ENCODE measurements at places on chromosomes 1 and 21.

- DNase-seq = peak; percentile 63
These were observed 16.0 kb upstream of the PIGV start for GRCh38 chr1:26771643-26772321.

- no peak for DNase-seq
These were observed 13.2 kb downstream of the MYBPH start for GRCh38 chr1:203162403-203162802.

DNA sequence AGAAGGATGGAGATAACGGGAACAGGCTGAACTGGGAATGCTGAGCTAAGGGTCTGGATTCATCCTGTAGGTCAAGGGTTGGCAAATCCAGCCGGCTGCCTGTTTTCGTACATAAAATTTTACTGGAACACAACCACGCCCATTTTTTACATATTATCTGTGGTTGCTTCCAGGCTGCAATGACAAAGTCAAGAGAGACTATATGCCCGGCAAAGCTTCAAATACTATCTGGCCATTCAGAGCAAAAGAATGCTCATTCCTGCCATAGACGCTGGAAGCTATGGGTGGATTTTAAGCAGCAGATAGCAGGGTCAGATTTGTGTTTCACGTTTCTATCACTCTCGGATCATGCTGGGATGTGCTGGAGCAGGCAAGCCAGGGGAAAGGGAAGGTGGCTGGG is 137.9 kb upstream of the EDN2 start:
- DNase-seq = no peak

- DNase-seq = no peak
These were observed 7.3 kb downstream of the RNU5D-1 start for GRCh38 chr1:44723496-44724295.

DNA sequence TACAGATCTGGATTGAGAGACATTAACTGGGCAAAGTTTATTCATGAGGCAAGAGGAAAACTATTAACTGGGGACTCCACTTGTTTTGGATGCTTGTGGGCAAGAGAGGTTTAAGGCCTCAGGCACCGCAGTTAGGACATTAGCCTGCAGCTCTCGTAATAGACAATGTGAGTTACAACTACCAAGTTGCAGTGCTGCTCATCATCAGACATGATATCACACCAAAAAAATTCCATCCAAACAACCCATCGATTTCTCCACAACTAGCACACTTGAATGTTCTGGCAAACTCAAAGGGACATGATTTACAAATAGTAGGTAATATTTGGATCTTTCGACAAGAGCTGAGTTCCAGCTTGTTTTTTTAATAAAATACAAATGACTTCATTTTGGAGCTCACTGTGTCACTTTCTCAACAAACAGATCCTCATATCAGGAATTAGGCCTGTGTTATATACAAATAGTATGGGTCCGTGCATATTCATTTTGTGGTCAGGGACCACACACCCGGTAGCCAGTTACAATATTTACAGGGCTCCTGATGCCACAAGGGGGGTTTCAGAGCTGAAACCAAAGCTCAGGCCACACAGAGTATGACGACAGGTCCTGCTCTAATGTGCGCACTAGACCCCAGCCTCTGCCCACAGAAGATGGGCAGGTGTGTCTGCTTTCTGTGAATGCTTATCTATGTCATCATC is 128.0 kb downstream of the TGFBR3 start:
- DNase-seq = no peak

DNA sequence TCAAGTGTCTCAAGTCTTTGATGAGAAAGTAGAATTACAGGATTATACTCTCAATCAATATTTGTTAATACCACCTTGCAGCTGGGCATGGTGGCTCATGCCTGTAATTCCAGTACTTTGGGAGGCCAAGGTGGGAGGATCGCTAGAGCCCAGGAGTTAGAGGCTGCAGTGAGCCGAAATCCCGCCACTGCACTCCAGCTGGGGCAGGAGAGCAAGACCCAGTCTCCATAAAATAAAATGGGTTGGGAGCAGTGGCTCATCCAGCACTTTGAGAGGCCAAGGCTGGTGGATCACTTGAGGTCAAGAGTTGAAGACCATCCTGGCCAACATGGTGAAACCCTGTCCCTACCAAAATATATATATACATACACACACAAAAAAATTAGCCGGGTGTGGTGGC is 1.2 kb upstream of the NCMAP start:
- DNase-seq = no peak

DNA sequence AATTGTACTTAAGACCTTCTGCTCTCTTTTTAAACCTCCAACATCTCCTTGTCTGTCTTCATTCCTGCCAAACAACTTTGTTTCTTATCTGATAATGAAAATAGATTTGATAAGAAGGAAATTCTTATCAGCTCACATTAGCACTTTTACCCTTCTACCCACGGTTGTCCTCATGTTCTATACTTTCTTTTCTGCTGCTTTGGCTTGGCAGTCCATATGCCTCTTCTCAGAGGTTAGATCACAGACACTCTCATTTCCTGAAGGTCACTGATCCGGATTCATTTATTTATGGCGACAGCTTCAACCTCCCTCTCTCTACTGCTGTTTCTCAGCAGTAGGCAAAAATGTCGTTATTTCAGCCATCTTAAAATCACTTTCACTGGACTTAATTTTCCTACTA is 2015.8 kb downstream of the NCAM2 start:
- DNase-seq = no peak

GRCh38 chr1:152397474-152397873 is 16.6 kb downstream of the CRNN start:
- DNase-seq = no peak

- DNase-seq = no peak
These were observed 872 bp downstream of the BRINP2 start for GRCh38 chr1:177171536-177172123.

- peak; percentile 47 for DNase-seq
These were observed 27.9 kb downstream of the RGS5 start for GRCh38 chr1:163174524-163175437.

- DNase-seq = no peak
These were observed 1.4 kb downstream of the KLHDC7A start for GRCh38 chr1:18481921-18482701.

DNA sequence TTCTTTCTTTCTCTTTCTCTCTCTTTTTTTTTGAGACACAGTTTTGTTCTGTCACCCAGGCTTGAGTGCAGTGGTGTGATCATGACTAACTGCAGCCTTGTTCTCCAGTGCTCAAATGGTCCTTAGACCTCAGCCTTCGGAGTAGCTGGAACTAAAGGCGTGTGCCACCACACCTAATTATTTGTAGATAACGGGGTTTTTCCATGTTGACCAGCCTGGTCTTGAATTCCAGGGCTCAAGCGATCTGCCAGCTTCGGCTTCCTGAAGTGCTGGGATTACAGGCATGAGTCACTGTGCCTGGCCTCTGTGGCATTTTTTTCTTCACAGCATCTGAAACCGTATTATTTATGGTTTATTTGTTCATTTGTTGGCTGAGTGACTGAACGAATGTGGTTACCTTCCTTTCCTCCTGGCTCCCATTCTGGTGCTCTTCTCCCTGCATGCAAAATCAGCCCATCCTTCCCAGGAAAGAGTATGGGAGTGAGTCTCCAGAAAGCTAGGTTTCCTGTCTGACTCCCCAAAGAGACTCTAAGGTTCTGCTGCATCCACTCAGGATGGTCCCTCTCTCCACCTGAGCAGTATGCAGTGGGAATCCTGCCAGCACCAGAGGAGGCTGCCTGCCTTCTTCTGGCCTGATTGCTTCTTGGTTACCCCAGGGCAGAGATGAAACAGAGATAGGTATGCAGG is 155.0 kb upstream of the BEND5 start:
- DNase-seq = peak; percentile 64

DNA sequence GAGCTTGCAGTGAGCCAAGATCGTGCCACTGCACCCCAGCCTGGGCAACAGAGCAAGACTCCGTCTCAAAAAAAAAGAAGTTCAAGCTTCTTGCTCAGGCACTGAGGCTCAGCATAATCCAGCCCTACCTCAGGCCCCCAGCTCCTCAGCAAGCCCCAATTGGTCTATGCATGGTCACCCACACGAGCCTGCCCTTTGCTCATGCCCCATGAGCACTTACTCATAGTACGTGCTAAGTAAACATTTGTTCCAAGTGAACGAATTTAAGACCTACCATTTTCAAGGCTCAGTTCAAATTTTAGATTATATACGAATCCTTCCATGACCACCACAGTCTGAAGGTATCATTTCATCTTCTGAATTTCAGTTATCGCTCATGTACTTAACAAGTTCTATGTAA is 4.3 kb downstream of the PDZK1 start:
- DNase-seq = no peak

GRCh38 chr1:185376840-185377635 is 60.0 kb upstream of the IVNS1ABP start:
- DNase-seq = no peak

DNA sequence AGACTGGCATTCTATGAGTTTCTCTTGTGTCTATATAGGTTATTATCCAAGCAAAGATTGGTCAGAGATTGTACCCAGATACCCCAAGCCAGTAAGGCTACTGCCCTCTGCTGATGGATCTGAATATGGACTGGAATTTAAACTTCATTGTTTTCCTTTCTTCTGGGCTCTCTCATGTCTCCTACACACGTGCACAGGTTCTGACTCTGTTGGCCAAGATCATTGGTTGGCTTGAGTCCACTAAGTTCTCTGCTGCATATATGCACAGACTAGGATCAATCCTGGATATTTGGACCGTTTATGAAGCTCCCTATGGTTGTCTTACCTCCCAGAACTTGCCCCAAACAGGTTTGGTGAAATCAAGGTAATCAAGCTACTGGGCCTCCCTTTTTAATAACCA is 69.7 kb downstream of the CC2D1B start:
- DNase-seq = peak; percentile 51

- DNase-seq = no peak
These were observed 90.0 kb upstream of the TLR5 start for GRCh38 chr1:223233019-223233409.

- DNase-seq = no peak
These were observed 110.4 kb downstream of the KCND3 start for GRCh38 chr1:111879081-111879480.

DNA sequence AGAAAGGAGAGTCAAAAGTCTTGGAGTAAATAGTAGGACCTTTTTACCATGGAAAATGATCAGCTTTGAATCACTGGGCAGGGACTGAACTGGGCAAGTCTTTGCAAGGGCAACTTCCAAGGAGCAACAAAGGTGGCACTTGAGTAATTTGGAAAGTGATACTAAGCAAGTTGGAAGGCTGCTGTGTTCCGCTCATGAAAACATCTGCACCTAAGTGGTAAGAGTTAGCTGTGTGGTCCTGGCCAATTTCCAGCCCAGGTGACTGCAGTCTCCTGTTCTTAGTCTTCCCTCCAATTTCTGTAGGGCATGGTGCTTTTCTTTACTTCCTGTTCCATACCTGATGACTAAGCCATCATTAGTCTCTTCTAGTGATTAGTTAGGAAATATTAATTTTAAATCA is 35.5 kb upstream of the PRDM2 start:
- DNase-seq = no peak

DNA sequence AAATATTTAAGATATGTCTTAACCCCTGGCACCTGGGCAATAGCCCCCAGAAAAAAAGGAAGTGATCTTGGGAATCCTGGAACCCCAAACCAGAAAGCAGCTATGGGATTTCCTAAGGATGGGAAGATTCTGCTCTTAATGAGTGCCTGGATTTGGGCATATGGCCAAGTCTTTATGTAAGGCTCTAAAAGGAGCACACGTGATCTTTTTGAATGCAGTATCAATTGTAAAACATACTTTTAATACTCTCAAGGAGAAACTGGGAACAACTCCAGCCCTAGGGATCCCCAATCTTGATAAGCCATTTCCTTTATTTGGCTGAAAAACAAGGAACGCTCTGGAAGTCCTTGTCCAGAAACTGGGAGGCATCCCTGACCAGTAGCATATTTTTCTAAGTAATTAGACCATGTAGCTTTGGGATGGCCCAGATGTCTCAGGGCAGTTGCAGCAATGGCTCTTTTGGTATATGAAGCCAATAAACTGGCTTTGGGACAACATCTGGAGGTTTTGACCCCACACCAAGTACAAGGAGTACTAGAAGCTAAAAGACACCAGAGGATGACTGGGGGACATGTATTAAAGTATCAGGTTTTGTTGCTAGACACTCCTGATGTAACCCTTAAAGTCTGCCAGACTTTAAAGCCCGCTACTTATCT is 80.9 kb upstream of the KIAA0040 start:
- no peak for DNase-seq

GRCh38 chr1:19460535-19461219 is 24.7 kb downstream of the CAPZB start:
- no peak for DNase-seq

DNA sequence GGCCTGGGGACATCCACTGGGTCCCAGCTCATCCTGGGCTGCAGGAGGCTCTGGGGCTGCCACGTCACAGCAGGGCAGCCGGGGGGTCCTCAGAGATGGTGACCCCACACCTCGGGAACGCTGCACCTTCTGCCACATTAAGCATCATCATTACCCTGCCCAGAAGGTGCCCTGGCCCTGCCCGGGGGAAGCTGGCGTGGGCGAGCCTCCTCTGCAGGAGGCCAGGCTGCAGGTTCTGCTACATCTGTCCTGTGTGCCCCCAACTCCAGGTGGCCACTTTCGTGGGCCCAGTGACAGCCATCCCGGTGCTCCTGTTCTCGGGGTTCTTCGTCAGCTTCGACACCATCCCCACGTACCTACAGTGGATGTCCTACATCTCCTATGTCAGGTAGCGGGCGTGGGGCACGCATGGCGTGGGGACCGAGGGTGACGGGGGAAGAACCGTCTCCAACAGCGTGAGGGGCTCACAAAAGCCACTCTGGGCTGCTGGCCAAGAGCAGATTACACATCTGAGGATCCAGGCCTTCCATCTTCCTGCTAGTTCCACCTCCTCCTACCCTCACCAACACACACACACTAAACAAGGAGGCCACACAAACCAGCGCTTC is 20.8 kb downstream of the TFF3 start:
- DNase-seq = no peak

DNA sequence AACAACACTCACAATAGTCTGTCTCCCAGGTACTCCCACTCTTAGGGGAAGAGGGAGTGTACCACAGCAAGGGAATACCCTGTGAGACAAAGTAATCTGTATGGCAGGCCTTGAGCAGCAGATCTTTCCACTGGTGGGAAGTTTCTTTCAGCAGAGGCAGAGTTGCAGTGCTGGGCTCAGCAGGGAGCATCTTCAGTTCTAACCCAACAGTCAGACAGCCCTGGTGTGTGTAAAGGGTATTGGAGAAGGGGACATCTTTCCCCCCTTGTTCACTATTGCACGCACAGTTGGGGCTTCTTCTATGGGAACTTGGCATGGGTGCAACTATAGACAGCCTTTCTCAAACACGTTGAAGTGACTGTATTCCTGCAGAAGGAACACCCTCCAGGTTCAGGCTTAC is 159.4 kb upstream of the DPT start:
- no peak for DNase-seq

Measured in LoVo (cell line).